ENCODE measurements at places on chromosomes 12 and 14.
A peak's percentile ranks its signal among the peaks of the same experiment; 100 is the strongest.

DNA sequence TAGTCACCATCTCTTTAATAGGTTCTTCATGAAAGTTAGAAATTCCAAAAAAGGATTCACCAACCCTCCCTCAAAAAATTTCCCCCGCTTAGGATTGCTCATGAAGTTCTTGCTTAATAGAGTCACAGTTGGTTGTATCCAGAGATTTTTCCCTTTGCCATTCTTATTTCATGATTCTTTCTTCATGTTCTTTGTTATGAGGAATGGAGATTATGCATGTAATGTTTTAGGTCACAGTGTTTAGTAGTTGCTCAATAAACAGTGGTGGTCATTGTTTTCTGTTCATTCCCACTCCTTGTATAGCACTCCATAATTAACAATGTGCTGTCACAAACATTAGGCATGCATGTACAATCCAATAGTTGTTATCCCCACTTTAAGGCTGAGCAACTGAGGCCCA, 51.2 kb upstream of the RTRAF start:
- DNase-seq = peak; percentile 50

GRCh38 chr12:119980242-119980641, 8.8 kb upstream of the BICDL1 start:
- DNase-seq = no peak

- no peak for DNase-seq
Observed at GRCh38 chr12:52418576-52419110, 12.5 kb upstream of the KRT82 start.

DNA sequence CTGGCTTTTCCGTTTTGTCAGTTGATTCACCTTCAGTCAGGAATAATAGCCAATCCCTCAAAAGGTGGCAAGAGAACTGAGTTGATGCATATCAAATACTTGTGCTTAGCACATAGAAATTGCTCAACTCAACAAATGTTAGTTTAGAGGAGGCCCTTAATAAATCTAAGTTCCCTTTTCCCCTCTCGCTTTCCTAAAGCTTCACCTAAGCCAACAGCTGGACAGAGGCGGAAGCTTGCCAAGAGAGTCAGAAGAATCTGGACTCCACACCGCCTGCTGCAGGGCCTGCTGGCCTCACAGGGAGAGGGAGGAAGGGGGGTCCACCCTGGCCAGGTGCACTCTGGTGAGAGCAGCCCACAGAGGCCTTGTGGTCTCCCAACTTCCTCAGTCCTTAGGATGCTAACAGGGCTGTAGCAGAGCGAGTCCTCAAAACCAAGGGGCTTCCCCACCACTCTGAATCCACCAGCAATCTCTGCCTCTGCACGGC, 213.1 kb downstream of the CHST11 start:
- DNase-seq = peak; percentile 64

GRCh38 chr12:108857158-108857407, 300 bp downstream of the SSH1 start:
- no peak for DNase-seq

DNA sequence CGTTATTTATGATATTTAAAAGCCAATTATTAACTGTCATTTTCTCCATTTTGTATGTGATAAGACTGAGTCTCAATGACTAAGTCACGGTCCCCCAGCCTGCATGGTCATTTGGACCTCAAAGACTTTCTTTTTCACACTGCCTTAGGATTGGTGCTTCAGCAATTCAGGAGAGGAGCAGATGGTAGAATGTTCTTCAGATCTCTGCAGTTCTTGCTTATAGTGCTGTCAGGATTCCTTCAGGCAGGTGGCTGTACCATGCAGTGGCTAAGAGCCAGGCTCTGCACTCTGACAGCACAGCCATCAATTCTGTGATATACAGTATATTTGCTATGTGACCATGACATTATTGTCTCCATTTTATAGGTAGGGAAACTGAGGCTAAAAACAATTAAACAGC, 18.7 kb downstream of the SSPN start:
- no peak for DNase-seq

- peak; percentile 7 for DNase-seq
Observed at GRCh38 chr12:115840159-115840558, 437.3 kb downstream of the MED13L start.

GRCh38 chr14:65345266-65345665, 67.3 kb upstream of the FUT8 start:
- no peak for DNase-seq

- DNase-seq = no peak
Observed at GRCh38 chr12:64660237-64661018, 50.1 kb downstream of the RASSF3 start.

DNA sequence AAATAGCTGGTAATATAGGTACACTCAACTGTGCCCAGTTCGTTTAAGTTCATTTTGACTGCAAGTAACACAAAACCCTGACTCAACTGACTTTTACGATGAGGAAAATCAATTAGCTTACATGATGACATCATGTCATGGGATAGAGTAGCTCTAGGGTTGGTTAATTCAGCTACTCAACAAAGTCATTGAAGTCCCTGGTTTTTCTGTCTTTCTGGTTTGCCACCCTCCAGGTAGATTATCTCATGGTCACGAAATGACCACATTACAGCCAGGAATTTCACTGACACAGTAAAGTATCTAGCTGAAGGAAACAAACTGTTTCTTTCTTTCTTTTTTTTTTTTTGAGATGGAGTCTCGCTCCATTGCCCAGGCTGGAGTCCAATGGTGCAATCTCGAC, 68.5 kb upstream of the FUT8 start:
- DNase-seq = no peak

DNA sequence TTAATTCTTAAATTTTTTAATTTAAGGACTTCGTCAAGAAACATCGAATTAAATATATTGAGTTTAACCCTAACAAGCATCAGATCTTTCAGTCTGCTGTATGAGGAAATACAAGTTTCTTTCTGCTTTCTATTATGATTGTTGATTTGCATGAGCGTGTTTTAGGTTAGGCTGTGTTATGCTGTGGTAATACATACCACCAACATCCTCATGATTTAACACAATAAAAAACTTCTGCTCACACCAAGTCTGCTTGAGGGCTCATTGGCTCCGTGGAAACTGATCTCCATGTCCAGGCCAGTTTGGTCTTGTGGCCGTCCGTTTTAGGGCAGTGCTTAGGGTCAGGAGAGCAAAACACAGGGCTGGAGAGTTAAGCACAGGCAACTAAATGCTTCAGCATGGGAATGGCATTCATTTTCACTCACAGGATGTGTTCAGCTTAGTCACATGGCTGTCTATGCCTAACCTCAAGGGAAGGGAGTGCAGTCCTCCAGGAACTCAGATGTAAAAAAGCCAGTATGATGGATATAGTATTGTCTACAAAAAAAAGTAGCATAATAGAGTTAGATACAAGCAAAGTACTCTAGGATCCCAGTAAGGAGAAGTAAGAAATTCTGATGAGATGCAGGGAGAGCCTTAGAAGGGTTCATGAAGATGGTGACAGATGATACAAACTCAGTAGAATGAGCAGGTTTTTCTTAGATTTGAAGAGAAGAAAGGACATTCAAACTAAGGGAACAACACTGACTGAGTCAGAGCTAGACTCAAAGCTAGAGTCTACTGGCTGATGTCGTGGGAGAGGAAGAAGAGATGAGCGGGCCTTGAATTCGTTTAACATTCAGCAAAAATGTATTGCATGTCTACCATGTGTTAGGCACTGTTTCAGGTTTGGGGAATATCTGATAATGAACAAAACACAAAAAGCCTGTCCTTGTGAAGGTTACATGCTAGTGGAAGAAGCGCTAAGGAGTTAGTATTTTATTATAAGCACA, 16.3 kb downstream of the MARK3 start:
- DNase-seq = peak; percentile 82

DNA sequence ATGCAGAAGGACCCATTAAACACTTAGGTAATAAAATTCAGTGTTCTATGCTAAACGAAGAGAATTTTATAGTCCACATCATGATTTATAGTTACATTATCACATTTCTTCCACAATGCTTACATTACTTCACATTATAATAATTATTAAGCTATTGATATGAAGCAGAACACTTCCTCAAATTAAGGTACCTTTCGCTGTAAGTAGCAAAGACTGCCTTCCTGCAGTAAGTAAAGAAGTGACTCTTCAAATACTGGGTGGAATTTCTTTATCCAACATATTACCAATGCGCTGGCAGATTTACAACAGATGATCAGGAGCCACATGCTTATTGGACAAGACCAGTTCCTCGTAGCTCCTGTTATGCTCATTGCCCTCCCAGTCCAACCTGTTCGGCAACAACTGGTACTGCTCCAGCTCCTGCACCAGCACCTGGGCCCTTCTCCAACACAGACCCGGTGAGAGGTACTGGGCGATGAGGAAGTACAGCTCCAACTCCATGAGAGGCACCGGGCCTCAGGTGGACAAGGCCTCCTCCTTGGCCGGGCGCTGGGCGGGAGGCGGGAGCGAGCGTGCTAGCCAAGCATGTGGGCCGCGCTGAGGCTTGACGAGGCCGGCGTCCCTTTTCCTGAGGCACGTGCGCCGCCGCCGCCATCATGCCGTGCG, 210.7 kb upstream of the ATP2B1 start:
- no peak for DNase-seq

GRCh38 chr14:72443256-72443655, 450.6 kb downstream of the DPF3 start:
- no peak for DNase-seq

GRCh38 chr12:92270521-92270920, 124.9 kb upstream of the BTG1 start:
- DNase-seq = no peak

DNA sequence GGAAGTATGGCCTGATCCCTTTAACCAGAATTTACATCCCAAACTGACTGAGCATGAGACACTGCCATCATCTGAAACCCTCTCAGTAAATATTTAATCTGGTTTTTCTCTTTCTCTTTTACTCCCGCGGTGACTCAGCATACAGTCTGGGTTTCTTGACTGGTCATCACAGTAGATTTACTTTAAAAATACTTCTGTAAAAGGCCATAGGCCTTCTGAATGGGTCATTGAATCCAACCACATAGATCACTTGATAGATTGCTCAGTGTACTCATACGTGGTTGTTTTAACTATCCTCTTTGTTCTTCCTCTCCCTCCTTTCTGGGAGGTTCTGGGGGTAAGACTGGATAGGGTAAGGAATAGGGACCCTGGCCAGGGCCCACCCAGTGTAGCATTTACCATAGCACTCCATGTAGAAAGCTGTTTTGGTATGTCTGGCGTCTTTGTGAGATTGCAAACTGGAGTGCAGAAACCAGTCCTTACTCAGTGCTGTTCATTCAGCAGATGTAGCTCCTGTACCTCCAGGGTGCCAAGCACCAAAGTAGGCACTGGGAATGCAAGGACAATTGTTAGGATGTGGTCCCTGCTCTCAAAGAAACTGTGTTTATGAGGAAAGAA, 165.7 kb downstream of the SRGAP1 start:
- peak; percentile 48 for DNase-seq

Measured in AG10803 (cell line).